NCI-H1436 treated with DMSO at 0.1 percent for 48 hours (cell line): ENCODE measurements at places on chromosomes 2 and 18.

- DNase-seq, result no peak
Measured at GRCh38 chr2:234374736-234375135, 122.1 kb downstream of the ARL4C start.

GRCh38 chr18:54671291-54671881, 80.3 kb downstream of the DYNAP start:
- no peak for DNase-seq

DNA sequence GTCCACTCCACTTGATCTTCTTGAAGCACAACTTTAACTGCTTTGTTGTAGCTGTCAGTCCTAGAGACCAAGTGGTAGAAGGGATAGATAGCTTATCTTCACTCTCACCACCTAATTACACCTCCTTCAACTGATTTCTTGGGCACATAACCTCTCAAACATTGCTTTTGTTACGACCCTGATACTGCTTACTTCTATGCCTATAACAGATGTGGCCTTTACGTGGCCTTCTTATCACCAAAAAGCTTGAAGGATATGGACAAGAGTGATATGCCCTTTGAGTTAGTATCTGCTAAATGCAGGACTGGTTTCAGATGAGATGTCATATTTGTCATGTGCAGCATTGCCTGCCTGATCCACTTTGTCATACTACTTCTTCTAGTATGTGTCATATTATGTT, 847.2 kb downstream of the TDRD15 start:
- DNase-seq, result no peak

DNA sequence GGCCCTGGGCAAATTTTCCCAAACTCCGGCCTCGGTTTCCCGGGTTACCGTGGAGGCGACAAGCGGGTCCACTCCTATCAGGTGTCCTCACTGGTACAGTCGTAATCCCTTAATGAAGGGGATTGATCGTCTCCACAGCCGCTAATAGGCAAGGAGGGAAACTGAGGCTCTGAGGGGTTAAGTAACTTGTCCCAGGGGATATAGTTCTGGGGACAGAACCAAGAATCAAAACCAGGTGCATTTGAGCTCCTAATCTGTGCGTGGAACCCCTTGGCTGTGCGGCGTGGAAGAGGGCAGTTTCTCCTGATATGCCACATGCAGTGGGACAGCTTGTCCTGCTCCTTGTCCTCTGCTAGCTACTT, 157.2 kb downstream of the CYRIA start:
- no peak for DNase-seq

- DNase-seq, result no peak
Measured at GRCh38 chr18:72899338-72899737, 31.6 kb upstream of the NETO1 start.

GRCh38 chr18:78073275-78073674, 823.6 kb downstream of the GALR1 start:
- DNase-seq, result no peak

DNA sequence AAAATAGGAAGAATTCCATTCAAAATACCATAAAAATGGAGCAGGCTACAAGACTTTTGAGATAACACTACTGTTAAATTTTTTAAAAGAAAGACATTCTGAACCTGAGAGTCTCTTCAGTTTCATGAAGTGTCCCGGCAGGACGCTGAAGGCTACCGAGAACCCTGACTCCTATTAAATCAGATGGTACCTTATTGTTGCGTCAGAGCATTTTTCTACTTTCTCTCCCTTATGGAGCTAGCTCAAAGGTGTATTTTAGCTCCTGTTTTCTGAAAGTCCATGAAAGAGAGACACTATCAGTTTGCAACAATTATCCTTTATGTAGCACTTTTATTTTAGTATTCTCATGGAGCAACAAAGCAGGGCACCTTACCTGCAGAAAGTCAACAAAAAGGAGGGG, 626.7 kb downstream of the IRS1 start:
- DNase-seq, result no peak

DNA sequence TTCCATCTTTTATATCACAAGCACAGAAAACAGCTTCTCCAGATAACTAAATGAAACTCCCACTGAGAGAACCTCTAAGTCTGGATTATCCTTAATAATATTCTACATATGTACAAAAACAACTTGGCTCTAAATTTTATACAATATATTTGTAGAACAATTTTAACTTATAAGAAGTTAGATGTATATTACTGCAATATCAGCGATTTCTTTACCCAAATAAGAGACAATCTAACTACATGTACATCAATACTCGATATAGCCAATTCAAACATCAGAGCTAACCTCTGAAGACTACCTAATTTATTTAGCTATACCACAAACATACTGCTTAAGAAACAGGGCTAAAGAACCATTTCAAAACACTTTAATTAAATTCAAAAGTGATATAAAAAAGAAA, 148.6 kb downstream of the ROCK1 start:
- no peak for DNase-seq

GRCh38 chr2:52356556-52356955, 1324.6 kb upstream of the NRXN1 start:
- DNase-seq, result no peak

DNA sequence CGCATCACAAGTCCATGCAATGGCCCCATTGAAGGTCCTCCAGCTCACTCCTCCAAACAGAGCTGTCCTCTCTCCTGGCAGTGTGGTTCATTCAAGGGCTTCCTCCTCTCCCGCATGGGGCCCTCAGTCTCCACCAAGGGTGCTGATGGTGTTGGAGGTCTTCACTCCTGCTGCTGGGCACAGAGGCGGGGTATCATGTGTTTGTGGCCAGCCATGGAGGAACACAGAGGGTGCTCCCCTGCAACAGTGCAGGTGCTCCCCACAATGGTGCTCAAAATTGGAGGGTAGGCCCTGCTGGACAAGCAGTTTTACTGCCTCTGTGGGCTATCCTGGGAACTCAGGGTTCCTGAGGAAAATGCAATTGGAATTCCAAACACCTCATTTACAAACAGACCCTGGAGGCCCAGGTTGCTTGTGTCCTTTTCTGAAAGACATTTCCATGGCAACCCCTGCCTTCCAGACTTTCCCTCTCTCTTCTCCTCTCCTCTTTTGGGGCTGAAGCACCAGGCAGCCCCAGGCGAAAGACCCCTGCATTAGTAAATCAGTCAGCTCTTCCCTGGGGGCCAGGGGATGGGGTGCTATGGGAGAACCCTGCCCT, 256.0 kb downstream of the HAUS1 start:
- DNase-seq, result no peak

DNA sequence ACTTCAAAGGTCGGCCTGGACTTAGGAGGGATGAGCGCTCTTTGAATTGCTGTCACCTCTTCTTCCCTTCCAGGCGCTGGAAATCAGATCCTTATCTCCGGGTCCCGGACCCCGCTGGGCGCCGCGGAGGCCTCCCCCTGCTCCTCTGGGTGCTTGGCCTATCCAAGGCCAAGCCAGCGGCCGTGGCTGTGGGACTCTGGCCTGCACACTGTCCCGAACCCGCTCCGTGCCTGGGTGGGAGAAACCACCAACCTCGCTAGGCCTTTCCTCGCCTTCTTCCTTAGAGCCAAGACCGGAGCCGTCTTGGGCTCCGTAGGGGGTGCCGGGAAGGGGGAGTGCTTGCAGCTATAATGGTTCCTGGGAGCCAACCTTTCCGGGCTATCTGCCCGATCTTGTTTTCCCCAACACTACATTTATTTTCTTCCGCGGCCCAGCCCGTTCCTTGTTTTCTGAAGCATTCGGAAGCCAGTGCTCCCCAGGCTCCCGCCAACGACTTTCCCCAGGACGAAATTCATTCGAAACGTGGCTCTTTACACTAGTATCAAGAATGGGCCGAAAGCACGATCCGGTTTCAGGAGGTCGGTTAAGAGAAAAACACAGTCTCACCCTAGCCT, 2.4 kb downstream of the OSR1 start:
- DNase-seq, result no peak

DNA sequence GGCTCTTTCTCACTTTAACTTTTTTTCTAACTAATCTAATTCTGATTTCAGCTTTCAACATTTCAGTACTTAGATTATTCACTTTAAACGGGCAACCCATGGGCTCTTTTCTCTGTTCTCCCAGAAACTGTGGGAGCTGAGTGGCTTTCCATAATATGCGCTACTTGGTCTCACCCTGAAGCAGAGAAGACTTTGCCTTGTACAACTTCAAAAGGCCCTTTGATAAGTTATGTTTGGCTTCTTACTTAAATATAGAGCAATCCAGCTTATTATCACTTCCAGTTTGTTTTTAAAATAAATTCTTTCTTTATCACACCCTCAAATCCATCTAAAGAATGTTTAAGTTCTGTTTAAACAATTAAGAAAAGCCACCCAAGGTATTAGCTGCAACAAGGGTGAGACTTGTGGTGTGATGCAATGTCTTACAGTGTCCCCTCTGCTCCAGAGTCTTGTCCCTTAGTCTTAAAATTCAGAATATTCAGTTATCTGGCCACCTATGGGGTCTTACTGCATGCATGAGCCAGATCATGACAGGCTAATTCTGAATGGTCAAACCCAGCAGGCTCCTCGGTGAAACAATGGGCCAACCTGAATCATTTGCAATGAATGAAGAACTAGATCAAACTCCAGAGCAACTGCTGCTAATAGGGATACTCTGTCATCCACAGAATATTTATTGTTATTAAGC, 38.8 kb downstream of the GCG start:
- no peak for DNase-seq

- no peak for DNase-seq
Measured at GRCh38 chr2:66862885-66863650, 428.1 kb downstream of the MEIS1 start.

GRCh38 chr2:67772216-67773170, 290.3 kb downstream of the C1D start:
- DNase-seq, result no peak

- DNase-seq, result no peak
Measured at GRCh38 chr2:98819231-98819766, 88.4 kb upstream of the MGAT4A start.

GRCh38 chr2:134892282-134893035, 26.2 kb upstream of the CCNT2 start:
- DNase-seq, result no peak

- no peak for DNase-seq
Measured at GRCh38 chr18:40415821-40416220, 1539.2 kb upstream of the PIK3C3 start.

- DNase-seq, result no peak
Measured at GRCh38 chr2:106649306-106649705, 162.1 kb downstream of the CD8B2 start.

GRCh38 chr2:120710256-120710655, 25.4 kb upstream of the GLI2 start:
- no peak for DNase-seq

GRCh38 chr2:105431367-105432043, 32.7 kb upstream of the FHL2 start:
- DNase-seq, result no peak

DNA sequence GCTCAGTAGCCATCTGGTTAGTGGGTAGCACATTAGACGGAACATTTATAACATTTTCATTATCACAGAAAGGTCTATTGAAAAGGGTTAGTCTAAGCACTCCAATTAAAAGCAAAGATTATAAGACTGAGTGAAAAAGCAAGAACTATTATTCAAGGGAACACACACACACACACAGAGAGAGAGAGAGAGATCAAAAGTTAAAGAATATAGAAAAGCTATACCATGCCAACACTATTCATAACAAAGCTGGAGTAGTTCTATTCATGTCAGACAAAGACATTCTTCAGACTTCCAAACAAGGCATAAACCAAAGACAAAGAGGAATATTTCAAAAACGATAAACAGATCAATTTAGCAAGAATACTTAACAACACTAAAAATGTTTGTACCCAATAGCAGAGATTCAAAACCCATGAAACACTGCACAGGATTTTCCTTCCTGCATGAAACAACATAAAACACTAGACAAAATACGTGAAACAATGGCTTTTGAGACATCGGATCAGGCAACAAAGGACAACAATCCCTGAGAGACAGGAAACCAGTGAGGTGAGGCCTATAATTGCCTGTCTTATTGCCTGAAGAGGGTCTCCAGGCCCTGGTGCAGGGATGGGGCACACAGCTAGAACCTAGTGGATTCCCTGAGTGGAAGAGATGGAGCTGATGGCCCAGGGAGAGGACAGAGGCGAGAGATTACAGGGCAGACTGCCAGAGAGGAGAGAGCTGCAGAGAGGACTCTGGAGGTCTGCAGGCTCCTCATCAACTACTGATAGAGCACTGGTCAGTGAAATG, 83.6 kb upstream of the NPAS2 start:
- no peak for DNase-seq

GRCh38 chr2:127045792-127046501, 61.0 kb downstream of the BIN1 start:
- no peak for DNase-seq

- no peak for DNase-seq
Measured at GRCh38 chr2:199309411-199309810, 148.3 kb downstream of the SATB2 start.

DNA sequence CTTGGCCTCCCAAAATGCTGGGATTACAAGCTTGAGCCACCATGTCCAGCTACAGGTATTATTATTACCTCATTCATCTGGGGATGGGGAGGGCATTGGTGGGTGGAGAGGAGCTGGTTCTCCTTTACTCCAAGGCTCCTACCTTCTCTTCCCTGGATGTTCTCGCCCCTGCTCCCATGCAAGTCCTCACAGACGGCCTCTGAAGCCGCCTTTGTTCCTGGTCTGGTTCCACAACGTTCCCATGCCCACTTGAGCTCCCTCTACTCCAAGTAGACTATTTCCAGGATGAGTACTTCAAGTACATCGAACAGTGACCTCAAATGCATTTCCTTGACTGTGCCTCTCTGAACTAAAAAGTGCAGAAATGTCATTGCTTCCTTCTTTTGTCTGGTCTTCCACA, 3.2 kb upstream of the SLC20A1 start:
- no peak for DNase-seq

DNA sequence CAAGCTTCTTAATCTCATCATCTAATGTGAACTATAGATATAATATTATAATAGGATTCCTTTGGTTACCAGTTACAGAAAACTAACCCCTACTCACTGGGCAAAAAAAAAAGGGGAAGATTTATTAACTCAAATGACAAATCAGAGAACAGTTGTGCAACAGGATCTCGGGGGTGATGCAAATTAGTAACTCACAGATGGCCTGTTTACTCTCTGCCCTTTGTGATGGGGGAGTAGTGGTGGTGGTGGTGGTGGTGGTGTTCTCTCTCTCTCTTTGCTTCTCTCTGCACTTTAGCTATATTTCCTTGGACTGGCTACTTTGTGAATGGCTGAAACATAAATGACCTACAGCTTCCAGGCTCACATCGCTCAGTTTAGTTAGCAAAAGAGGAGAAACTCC, 59.0 kb downstream of the TMEM247 start:
- no peak for DNase-seq

- no peak for DNase-seq
Measured at GRCh38 chr2:188765522-188766470, 208.4 kb upstream of the COL3A1 start.

- no peak for DNase-seq
Measured at GRCh38 chr2:11368059-11368572, 23.7 kb upstream of the ROCK2 start.

DNA sequence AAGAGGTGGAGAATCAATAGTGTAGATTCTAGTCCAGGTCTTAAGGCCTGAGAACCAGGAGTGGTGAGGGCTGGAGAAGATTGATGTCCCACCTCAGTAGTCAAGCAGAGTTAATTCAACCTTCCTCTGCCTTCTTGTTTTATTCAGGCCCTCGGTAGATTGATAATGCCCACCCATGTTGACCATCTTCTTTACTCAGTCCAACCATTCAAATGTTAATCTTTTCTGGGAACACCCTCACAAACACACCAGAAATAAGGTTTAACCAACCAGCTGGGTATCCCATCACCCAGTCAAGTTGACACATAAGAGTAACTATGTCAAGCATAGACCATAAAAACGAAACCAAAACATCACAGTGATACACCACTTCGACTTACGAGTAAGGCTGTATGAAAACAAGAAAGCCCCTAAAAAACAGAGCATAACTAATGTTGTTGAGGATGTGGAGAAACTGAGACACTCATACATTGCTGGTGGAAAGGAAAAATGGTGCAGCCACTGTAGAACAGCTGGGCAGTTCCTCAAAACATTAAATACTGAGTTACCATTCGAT, 57.5 kb downstream of the SLC35F5 start:
- DNase-seq, result no peak
